ENCODE measurements at places on chromosomes 5 and 9.

- no peak for DNase-seq
Measured at GRCh38 chr9:111152614-111153406, 114.5 kb upstream of the LPAR1 start.

DNA sequence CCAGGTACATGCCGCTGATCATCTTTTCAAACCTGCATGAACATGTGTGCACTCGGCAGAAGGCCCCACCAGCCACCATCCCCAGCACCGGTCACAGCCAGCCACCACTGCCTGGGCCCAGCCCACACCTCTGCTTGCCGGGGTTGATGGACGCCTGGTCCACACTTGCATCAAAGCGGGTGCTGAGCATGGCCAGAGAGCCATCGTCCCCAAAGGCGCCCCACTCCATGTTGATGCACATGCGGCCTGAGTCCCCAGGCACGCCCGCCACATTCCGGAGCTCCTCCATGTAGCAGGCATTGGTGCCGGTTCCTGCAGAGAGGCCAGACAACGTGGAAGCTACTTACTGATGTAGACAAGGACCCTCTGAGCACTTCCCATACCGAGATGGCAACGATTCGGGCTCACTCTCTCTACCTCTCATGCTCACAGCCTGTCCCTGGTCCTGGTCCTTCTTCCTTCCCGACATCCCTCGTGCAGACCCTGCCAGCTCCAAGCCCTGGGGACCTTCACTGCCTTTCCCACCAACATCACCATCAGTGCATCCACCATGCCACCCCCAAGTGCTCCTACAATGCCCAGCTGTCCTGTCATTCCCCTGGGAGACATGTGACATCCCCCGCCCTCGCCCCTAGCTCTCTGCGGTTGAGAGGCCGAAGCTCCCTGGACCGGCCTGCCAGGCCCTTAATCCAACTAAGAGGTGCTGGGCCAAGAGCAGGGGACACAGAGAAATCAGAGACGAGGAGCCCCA, 17.2 kb downstream of the HK3 start:
- no peak for DNase-seq

GRCh38 chr5:143229896-143230675, 173.4 kb downstream of the NR3C1 start:
- DNase-seq, result no peak

DNA sequence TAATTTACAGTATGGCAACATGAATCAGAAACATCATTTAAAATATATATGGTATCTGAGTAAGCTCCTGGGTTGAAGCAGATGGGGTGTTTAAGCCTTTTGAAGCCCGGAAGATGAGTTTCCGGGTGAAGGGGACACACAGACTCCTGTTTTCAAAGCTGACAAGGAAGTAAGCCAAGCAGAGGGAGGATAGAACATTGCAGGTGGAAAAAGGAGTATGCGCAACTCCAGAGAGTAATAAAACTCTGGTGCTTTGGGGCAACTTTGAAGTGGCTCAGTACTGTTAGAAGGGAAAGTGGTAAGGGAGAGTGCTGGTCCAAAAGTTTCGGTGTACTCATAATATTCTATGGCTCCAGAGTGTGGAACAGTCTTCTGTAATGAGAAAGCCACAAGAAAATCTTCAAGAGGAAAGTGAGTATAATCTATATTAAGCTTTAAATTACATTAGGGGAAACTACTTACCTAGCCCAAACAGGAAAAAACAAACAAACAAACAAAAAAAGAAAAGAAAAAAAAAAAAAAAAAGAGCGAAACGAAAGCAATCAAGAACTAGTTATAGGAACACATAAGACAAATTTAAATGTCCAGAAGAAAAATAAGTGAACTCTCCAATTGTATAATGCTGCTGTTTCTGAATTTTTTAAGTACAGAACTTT, 2.3 kb upstream of the ST8SIA4 start:
- no peak for DNase-seq

- DNase-seq, result no peak
Measured at GRCh38 chr5:163571744-163572143, 66.3 kb downstream of the MAT2B start.

DNA sequence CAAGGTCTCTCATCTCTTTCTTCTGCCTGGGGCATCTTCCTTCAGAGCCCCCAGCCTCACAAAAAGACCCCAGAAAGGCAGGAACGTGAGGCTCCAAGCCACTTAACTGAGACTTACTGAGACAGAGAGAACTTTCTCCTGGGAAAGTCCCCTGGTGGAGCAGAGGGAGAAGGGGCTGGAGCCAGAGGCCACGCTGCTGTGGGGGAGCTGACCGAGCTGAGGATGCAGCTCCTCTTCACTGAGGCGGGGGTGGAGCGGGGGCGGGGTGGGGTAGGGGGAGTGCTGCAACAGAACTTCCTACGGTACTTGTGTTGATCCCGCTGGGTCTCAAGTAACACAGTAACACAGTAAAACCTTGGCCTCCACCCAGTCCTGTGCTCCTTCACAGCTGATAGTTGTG, 204.0 kb downstream of the FSTL4 start:
- DNase-seq, result no peak

DNA sequence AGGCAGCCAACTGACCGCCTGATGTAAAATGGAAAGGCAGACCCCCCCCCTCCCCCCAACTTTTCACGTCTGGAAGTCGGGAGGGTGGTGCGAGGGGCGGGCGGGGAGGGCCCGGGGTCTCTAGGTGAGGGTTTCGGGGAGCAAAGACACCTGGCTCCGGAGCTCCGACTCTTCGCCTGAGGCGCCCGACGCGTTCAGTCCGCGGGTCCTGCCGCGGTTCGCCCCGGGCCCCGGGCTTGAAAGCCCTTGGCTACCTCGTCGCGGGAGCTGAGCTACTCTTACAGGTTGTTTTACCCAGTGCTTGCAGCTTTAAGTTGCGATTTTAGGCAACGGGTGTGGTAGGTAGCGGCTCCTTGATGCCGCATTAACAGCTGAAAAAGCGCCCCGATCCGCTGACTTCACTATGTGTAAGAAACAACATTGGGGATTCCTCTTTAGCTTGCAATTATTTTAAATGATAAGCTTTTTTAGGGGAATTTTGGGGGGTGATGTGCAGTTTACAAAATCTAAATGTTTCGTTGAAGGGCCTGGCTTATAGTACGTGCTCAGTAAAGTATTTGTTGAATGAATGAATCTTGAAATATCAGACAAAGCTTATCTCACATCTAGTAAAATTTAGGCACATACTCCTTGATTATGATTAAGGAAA, 722 bp downstream of the CDC42SE2 start:
- peak; percentile 27 for DNase-seq

DNA sequence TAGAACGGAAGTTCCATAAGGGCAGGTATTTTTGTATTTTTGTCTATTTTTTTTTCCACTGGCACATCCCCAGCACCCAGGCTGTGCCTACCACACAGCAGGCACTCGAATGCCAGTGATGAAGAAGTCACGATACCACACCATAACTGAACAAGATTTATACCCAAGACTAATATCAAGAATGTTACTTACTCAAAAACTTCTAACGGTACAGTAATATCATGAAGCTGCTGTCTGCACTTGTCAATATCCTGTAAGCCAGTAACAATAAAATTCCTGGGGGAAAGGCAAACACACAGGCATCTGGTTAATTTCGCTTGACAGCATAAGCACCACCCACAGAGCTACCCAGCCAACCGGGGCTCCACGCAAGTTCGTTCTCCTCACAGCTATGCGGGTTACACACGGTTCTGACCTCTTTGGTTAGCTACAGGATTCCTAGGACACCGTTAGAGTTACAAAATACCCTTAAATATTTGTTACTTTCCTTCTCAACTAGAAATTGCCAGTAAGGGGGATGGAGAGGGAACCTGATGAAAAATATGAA, 1.3 kb downstream of the MED10 start:
- DNase-seq, result no peak

- no peak for DNase-seq
Measured at GRCh38 chr5:1908931-1909330, 26.2 kb upstream of the IRX4 start.

DNA sequence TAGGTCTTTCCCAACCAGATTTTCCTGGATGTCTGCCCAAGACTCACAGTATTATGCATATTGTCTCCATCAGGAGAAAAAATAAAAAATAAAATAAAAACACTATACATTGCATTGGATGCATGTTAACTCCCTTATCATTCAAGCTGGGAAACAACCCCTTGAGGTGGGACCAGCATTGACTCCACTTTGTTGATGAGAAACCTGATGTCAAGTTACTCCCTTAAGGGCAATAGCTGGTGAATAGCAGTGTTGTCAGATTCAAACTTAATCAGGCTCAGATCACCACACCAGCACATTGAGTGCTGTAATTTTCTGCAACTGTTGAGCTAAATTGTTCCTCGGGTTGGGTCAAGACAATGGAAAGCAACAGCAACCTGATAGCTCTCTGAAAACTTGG, 264.0 kb upstream of the TRIM32 start:
- DNase-seq, result no peak

GRCh38 chr5:75052192-75053053, at the start of gene GCNT4:
Gene GCNT4 (minus strand): TSS chr5:75052558. CDS start chr5:75030037, 22,521 bp downstream.
- peak; percentile 4 for DNase-seq

GRCh38 chr9:12719431-12719830, 26.2 kb downstream of the TYRP1 start:
- DNase-seq, result peak; percentile 56

DNA sequence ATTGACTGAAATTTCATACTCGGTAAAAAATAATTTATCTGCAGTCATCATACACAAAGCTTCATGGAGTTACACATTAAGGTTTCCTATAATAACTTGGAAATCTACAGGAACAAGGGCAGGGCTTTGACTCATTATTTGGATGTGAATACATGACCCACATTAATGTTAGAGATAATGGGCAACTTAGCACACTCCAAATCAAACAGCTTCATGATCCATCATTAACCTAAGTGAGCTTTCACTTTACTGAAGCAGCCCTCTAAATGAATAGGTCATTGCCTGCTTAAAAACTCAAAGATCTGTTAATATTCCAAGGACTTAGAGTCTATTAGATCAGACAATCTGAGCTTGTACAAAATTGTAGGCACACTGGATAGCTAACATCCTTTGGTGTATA, 9.0 kb downstream of the CDH12 start:
- DNase-seq, result peak; percentile 62

DNA sequence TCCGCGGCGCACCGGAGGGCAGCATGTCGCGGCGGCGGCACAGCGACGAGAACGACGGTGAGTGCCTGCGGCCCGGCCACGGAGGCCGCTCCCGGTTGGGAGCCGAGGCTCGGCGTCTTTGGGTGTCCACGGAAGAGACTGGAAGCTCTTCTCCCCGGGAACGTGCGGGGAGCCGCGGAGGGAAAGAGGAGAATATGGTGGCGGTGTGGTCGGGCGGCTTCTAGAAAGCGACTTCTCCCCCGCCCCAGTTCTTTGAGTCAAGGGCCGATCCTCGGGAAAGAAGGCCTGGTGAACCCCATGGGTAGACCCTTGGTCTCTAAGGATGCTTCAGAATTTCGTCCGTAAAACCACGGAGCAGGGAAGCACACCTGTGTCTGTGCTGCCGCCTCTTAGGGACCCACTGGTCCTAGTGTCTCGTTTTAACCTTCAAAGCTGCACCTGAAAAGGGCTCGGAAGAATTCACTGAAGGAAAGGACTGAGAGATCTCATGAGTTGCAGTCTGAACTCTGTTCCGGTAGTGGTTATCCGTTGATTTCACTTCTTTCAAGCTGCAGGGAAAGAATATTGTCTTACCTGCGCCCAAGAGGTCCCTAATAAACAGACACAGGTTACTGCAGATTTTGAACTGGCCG, 354 bp downstream of the NCBP1 start:
- DNase-seq, result no peak

DNA sequence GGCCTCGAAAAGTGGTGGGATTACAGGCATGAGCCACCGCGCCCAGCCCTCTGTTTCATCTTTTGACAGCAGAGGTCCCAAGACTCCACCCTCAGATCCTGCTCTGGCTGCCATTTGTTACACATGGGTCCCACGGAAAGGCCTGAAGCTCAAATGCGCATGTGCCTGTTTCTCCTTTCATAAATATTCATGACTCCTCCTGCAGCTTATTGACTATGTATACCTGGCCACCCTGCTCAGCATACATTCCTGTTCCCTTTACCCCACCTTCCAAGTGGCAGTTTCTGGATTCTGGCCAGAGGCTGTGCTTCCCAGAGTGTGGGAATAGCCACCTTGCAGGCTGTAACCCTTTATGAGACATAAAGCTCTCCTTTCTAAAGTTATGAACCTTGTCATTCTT, 46.5 kb downstream of the AUH start:
- DNase-seq, result no peak

GRCh38 chr9:117184173-117184572, 230.7 kb downstream of the ASTN2 start:
- DNase-seq, result no peak

DNA sequence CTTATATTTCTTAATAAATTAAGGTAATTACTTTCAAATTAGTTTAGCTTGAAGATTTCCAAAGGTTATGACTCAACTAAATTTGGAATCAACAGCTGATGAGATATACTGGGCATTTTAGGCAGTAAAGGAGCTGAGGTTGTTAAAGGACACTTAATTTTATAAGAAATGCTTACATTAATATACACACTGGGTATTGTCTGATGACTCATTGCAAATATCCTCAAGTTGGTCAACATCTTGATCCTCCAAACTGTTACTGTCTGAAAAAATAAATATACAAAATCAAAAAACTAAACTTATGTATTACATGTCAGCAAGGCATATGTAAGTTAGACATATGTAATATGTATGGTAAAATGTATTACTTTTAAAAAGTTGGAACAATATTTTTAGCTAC, 3.4 kb downstream of the GFM2 start:
- DNase-seq, result no peak

DNA sequence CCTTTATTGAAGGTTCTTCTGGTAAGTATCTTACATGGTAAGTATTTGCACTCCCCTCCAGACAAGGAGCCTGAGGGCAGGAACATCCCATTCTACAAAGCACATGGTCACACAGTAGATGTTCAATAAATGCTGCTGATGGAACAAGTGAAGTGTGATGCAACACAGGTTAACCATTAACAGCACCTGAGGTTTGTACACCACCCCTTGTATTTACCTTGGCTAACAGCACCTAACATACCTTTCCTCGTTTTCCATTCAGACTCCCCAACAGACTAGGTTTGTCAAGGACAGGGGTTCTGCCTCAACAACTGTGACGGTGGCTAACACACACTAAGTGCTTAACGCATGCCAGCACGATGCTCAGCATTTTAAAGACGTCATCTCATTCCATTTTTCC, 213.6 kb downstream of the MAPKAP1 start:
- DNase-seq, result no peak

- no peak for DNase-seq
Measured at GRCh38 chr5:141343242-141343952, at the start of gene PCDHGA3. Gene PCDHGA3 (plus strand): TSS chr5:141343829. CDS start chr5:141344034, 205 bp downstream.

DNA sequence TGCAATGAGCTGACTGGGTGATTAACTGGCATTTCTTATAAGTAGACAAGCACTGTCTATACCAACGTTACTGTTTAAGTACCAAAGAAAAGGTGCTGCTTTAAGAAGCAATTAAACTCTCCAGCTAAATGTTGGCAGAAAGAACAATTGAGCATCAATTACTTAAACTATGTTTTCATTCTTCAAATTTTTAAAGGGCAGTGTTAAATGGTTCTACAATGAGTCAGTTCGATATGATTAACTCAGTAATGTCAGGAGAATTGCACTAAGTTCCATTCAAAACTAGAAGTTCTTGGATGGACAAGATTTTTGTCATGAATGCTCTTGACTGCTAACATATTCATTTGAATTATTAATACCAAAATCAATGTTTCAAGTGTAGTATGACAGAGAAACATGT, 593.7 kb downstream of the DNAH5 start:
- DNase-seq, result peak; percentile 25

GRCh38 chr5:108379722-108380530, 2.0 kb downstream of the FBXL17 start:
- no peak for DNase-seq

All from NCI-H1105 treated with DMSO at 0.1 percent for 48 hours (cell line).